Activated B cell treated with CpG ODN at 0.5 μM for 24 hours (primary cell): ENCODE measurements at places on chromosomes 7 and 10. TPM values are rescaled to one million over a fixed set of nuclear protein-coding genes. Genes with fewer than 3 reads are reported as not detected.
A peak's percentile ranks its signal among the peaks of the same experiment; 100 is the strongest.

PON1 gene
- not detected in 2 replicates for total RNA-seq

C10orf143 gene
- total RNA-seq, result 7.8 and 10.1 TPM in 2 replicates

PRLHR gene
- total RNA-seq, result not detected in 2 replicates

HECW1 gene
- not detected in 2 replicates for total RNA-seq

- no peak overlapping the region for H3K27ac ChIP-seq
- no peak for DNase-seq
- H3K4me3 ChIP-seq, result no peak overlapping the region
- H3K4me1 ChIP-seq, result no peaks in the 10 kb centered on the region
- no peaks in the 10 kb centered on the region for H3K36me3 ChIP-seq
Observed at GRCh38 chr10:15348579-15348978, 22.5 kb downstream of the FAM171A1 start.

DNA sequence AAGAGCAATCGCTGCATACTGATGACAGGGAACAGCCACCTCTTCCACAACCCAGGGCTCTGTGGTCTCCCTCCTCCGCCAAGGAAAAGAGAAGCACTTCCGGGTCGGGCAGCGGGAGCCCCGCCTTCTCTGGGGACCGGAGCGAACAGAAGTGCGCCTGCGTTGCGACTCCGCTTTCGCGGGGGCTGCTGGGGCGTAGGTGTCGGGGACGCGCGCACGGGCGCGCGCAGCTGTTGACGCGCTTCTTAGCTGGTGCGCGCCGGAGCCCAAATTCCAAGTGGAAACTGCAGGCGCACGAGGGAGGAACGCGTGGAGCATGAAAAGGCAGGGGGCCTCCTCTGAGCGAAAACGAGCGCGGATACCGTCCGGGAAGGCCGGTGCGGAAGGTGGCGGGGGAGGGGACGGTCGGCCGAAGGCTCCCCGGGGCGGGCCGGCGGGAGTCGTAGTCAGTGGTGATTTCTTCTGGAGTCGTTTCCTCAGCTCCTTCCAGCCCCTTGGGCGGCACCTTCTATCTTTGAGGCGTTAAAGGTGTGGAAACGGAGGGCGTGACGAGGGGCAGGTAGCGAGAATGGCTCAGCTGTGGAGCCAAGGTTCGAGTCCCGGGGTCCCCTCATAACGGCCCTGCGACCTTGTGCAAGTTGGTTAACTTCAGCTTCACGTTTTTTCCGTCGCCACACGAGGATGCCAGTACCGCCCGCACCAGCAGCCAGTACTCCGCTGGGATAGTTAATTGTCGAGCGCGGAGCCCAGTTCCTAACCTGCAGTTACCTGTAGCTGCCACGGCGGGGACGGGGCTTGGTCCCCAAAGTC lies at the start of the genes COX15 and CUTC:
Gene COX15 (minus strand): TSS at position 95 of the 810 bp plus-strand sequence. CDS start 78 bp downstream, at position 17.
Gene CUTC (plus strand): TSS at position 202 of the 810 bp plus-strand sequence. CDS start 115 bp downstream, at position 317.
- peak within 1 kb of the TSS; percentile 99 for H3K27ac ChIP-seq
- H3K27me3 ChIP-seq, result no peaks in the 10 kb centered on the region
- DNase-seq, result peak; percentile 91
- peak within 1 kb of the TSS; percentile 100 for H3K4me3 ChIP-seq
- H3K36me3 ChIP-seq, result peaks cover 46% of the 10 kb centered on the region

- H3K27me3 ChIP-seq, result no peaks in the 10 kb centered on the region
- no peaks in the 10 kb centered on the region for H3K4me1 ChIP-seq
- no peaks in the 10 kb centered on the region for H3K36me3 ChIP-seq
- H3K4me3 ChIP-seq, result no peak overlapping the region
- DNase-seq, result no peak
- no peak overlapping the region for H3K27ac ChIP-seq
Observed at GRCh38 chr10:10038348-10038747, 979.3 kb upstream of the CELF2 start.

- no peaks in the 10 kb centered on the region for H3K36me3 ChIP-seq
- no peak overlapping the region for H3K4me3 ChIP-seq
- DNase-seq, result no peak
- no peak overlapping the region for H3K27ac ChIP-seq
- H3K27me3 ChIP-seq, result peaks cover 2% of the 10 kb centered on the region
Observed at GRCh38 chr10:118800920-118801319, 46.1 kb upstream of the CACUL1 start.

GRCh38 chr10:45428611-45429510 lies 54.8 kb downstream of the ALOX5 start:
- H3K27me3 ChIP-seq, result no peaks in the 10 kb centered on the region
- H3K36me3 ChIP-seq, result peaks cover 74% of the 10 kb centered on the region
- H3K27ac ChIP-seq, result no peak overlapping the region
- H3K4me3 ChIP-seq, result no peak overlapping the region
- DNase-seq, result no peak

GRCh38 chr7:73521636-73522104 lies 423 bp downstream of the BAZ1B start:
- DNase-seq, result no peak
- peaks cover 61% of the 10 kb centered on the region for H3K4me1 ChIP-seq
- H3K27ac ChIP-seq, result no peak overlapping the region

DNA sequence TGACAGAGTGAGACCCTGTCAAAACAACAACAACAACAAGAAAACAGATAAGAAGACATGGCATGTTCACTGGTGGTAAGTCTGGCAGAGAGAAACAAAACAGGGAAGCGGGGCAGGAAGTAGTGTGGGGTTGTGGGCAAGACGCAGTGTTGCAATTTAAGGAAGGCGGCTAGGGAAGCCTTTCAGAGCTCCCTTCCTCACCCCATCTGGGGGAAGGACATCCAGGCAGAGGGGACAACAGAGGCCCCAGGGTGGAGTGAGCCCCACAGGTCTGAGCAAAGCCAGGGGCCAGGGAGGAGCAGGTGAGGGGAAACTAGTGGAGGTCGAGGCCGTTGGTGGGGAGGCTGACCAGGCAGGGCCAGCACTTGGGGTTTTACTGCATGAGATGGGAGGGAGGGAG lies 16.8 kb downstream of the LAT2 start:
- peaks cover 67% of the 10 kb centered on the region for H3K36me3 ChIP-seq
- peaks cover 64% of the 10 kb centered on the region for H3K4me1 ChIP-seq
- peak overlapping the region; percentile 41 for H3K27ac ChIP-seq
- H3K27me3 ChIP-seq, result no peaks in the 10 kb centered on the region
- DNase-seq, result no peak

- H3K4me3 ChIP-seq, result no peak overlapping the region
Observed at GRCh38 chr7:155685791-155686160, 41.3 kb downstream of the RBM33 start.

DNA sequence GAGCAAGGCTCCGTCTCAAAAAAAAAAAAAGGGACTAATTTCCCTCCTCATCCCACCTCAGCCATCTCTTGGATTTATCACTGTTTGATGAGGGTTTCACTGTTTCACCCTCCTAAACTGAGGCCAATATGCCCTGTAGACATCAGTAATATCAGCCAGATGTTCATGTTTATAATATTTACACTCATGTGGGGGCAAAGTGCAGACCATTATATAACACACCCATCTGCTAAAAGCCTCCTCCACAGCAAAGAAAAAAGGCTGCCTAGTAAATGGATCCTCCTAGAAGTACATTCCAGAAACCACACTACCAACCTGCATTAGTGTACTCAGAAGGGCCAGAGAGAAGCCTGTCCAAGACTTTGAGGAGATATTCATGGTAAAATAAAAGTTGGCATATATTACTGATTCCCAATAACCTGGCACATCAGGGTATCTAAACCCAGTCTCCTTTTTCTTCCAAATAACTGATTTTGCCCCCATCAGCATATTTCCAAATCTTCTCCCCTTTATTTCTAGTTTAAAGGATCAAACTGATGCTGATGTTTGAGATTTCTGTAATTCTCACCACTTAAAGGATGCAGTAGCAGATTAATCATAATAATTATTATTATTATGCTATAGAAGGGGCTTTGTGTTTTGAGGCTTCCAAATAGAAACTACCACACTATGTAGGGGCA lies 55.1 kb downstream of the LGI1 start:
- no peak for DNase-seq
- no peak overlapping the region for H3K27ac ChIP-seq
- H3K4me1 ChIP-seq, result no peaks in the 10 kb centered on the region
- H3K36me3 ChIP-seq, result no peaks in the 10 kb centered on the region
- H3K27me3 ChIP-seq, result peaks cover 26% of the 10 kb centered on the region
- no peak overlapping the region for H3K4me3 ChIP-seq
